Hippocampal formation (tissue), 2 donors: ENCODE measurements at places on chromosomes 1 and 21.

GRCh38 chr1:83641206-83641658 is 357.7 kb downstream of the TTLL7 start:
- DNase-seq, result no peak

DNA sequence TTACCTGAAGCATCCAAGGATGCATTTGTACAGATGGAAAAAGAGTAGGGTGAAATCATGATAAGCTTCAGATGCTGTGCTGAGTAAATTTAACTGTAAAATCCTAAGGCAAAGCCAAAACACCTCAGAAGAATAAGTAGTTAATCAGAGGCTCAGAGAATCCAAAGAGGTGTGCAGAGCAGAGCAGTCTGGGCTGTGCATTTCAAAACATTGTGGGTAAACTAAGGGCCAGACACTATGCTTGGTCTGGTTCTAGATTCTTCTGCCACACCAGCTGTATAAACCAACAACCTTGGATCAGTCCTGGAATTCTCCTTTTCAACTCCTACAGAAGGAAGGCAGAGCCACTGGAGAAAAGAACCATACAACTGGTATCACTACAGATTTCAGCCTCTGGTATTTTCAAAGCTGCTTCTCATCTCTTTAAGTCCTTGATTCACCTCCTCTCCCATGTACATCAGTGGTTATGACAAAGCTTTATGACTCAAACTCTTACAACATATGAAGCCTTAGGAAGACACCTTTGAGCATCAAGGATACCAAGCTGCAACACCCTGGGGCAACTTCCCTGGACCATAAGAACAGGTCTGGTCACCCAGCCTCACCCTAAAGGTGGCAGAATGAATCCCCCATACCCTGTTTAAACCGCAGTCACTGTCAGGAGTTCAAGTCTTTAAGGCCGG is 11.6 kb upstream of the HIPK1 start:
- DNase-seq, result no peak

- DNase-seq, result no peak
Observed at GRCh38 chr1:205127646-205128045, 5.9 kb upstream of the RBBP5 start.

DNA sequence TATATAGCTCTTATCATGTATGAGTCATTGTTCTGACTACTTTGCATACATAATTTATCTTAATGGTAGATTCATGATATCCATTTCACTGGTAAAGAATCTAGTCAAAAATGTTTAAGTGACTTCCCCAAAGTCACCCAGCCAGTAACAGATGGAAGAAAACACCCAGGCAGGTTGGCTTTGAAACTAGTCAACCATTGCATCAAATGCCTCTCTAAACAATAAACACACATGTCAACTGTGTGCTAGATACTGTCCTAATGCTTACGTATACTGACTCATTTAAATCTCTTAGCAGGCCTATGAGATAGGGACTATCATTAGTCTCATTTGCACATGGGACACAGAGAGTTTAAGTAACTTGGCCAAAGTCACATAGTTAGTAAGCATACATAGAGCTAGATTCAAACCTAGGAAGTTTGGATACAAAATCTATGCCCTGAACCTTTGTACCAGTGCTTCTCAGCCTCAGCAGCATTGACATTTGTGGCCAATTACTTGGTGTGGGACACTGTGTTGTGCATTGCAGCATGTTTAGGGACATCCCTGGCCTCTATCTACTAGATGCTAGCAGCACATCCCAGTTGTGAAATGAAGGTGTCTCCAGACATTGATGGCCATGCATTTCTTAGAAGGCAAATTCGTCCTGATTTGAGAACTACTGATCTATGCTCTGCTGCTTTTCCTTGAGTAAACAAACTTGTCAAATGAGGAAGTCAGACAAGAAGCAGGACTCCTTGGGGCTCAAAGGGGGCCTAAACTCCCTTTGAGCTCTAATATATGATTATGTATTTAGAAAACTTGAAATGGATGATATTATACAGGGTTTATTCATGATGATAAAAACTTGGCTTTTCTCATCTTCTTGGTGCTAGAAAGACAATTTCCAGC is 316.3 kb downstream of the KCNH1 start:
- no peak for DNase-seq

GRCh38 chr1:30525971-30526651 is 197.3 kb downstream of the MATN1 start:
- DNase-seq, result no peak

DNA sequence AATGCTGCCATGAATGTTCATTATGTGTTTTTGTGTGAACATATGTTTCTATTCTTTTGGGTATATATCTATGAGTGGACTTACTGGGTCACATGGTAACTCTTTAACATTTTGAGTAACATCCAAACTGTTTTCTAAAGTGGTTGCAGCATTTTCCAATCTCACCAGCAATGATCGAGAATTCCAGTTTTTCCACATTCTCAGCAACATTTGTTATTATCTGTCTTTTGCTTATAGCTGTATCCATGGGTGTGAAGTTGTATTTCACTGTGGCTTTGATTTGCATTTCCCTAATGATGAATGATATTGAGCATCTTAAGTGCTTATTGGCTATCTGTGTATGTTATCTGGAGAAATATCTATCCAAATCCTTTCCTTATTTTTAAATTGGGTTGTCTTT is 89.2 kb upstream of the SLFNL1 start:
- DNase-seq, result no peak

DNA sequence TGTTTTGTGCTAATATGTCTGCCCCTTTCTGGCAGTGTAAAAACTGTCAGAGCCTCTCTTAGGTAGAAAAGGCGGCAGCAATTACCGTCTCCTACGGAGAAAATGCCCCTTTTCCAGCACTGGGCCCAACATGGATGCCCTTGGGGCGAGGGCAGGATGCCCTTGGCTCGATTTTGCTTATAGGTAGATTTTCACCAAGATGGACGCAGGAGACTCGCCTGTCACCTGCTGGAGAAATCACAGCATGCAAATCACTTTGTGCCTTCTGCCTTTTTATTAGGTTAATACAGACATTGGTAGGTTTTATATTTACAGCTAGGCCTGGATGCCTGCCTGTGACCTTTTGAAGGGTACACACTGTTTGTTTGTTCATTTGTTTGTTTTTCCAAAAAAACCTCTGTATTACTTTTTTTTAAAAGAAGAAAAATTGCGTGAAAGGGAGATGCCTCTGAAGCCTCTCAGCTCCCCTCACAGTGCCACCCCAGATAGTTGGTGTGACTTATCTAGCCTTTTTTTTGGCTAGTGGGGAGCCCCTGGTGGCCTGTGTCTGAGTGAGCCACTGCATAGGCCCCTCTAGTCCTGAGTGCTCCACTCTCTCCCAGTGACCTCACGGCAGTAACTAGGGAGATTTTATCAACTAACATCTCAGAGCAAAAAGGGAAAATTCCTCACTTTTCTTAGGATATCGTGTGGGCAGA is 2.5 kb downstream of the ATP1B1 start:
- peak; percentile 76 for DNase-seq
